ENCODE measurements at places on chromosomes 12 and 14.

DNA sequence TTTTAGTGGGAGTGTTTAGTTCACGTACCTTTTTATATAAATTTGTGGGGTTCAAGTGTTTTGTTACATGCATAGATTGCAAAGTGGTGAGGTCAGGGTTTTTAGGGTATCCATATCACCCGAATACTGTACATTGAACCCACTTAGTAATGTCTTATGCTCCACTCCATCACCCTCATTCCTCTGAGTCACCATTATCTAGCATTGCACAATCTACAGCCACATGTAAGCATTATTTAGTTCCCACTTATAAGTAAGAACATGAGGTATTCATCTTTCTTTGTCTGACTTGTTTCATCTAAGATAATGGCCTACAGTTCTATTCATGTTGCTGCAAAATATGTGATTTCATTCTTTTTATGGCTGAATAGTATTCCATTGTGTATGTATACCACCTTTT is 583.7 kb upstream of the LRFN5 start:
- DNase-seq: no peak

- DNase-seq: no peak
Measured at GRCh38 chr12:65093606-65094005, 27.5 kb downstream of the WIF1 start.

- DNase-seq: no peak
Measured at GRCh38 chr12:716506-716905, 35.9 kb upstream of the WNK1 start.

GRCh38 chr12:32947206-32948067 is 50.9 kb upstream of the PKP2 start:
- DNase-seq: peak; percentile 78

GRCh38 chr12:115335594-115335993 is 651.6 kb upstream of the TBX3 start:
- no peak for DNase-seq

- no peak for DNase-seq
Measured at GRCh38 chr14:67416810-67417209, 4.8 kb upstream of the PLEK2 start.

DNA sequence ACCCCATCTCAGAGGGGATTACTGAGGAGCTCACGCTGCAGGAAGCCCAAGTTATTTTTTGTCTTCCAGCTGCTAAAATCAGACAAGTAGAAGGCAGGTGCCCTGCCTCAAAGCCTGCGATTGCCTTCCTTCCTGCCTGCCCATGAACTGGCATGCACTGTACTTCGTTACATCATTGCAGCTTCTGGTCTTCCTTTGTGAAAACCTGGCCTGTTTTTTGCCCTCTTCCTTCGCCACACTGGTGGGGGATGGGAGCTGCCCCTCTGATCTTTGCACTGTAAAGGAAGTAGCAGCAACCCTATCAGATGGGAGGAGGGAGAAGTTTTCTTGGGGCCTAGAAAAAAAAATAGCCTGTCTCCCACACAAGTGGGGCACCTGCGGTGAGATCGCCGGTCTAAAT is 1098.7 kb downstream of the BCL11B start:
- no peak for DNase-seq

- no peak for DNase-seq
Measured at GRCh38 chr12:56657416-56658379, 11.9 kb upstream of the ATP5F1B start.

- DNase-seq: no peak
Measured at GRCh38 chr12:127496255-127496654, 770.7 kb upstream of the TMEM132C start.

GRCh38 chr12:114676142-114676741 is 7.7 kb downstream of the TBX3 start:
- no peak for DNase-seq

GRCh38 chr12:62484233-62484632 is 17.6 kb downstream of the MON2 start:
- no peak for DNase-seq

- no peak for DNase-seq
Measured at GRCh38 chr12:76274420-76275083, 73.7 kb downstream of the BBS10 start.

DNA sequence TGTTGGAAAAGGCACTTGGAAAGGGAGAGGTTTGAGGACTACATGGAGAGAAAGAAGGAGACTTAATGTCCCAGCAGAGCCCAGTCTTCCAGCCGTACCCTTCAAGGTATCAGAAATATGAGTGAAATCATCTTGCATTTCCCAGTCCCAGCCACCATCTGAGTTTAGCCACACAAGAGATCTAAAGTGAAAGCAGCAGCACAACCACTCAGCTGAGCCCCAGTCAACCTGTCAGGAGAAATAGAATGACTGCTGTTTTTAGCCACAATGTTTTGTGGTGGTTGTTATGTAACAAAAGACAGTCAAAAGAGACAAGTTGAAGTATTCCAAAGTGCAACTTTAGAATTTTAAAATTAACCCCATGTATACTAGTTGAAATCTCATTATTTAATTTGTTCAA is 28.0 kb downstream of the DERA start:
- no peak for DNase-seq
